NCI-H446 treated with DMSO at 0.1 percent for 48 hours (cell line): ENCODE measurements at places on chromosomes 5 and 9.

DNA sequence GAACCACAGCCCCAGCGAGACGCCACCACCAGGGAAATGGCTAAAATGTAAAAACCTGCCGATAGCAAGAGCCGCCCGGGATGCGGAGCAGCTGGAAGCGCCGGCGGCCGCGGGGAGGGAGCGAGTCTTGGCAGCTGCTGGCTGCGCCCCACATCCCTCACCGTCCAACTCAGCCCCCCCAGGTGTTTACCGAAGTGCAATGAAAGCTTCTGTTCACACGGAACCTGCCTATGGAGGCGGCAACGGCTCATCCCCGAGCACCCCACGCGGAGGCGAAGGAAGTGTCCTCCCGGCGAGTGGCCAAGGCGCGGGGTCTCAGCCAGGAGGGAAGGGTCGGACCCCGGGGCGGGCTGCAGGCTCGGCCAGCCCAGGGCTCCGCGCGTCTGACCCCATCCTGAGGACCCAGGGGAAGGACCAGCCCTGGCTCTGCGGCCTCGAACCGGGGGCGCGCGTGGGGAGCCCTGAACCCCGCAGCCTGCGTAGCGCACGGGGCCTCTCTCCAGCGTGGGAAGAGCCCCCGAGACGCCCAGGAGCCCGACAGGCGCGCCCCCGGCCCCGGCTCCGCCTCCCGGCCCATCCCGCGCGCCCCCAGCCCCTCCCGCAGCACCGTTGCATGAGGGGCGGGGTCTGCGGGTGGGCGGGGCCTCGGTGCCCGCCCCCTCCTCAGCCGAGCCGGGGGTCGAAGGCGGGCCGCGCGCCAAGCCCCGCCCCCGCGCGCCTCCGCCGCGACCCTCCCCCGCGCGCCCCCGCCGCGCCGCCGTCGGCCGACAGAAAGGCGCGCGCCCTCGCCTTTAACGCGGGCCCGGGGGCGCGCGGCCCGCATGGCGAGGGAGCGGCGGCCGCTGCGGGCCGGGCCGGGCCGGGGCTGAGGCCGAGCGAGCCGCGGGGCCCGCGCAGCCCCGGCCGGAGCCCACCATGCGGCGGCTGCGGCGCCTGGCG is at the start of gene DIPK1B:
TSS of gene DIPK1B (plus strand) at position 822 of the 939 bp plus-strand sequence. CDS start at position 916, 94 bp downstream.
- no peak for DNase-seq

DNA sequence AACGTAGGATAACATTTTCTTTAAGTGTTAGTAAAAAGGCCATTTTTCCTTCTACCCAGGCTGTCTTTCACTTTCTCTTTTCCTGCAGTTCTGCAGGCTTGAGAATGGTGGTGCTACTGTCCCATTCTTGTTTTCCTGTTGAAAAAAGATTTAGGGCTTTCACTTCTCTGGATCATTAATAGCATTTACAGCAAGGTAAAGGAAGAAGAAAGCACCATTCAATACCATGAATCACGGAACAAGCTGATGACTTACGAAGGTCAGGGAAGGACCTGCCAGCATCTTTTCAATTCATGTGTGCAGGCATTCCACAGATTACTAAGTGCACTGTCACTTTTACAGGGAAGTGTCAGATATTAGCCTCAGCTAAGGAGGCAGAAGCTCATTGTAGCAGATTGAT is 292.8 kb downstream of the YTHDC2 start:
- no peak for DNase-seq

GRCh38 chr9:122389799-122390481 is 19.1 kb downstream of the PTGS1 start:
- no peak for DNase-seq

DNA sequence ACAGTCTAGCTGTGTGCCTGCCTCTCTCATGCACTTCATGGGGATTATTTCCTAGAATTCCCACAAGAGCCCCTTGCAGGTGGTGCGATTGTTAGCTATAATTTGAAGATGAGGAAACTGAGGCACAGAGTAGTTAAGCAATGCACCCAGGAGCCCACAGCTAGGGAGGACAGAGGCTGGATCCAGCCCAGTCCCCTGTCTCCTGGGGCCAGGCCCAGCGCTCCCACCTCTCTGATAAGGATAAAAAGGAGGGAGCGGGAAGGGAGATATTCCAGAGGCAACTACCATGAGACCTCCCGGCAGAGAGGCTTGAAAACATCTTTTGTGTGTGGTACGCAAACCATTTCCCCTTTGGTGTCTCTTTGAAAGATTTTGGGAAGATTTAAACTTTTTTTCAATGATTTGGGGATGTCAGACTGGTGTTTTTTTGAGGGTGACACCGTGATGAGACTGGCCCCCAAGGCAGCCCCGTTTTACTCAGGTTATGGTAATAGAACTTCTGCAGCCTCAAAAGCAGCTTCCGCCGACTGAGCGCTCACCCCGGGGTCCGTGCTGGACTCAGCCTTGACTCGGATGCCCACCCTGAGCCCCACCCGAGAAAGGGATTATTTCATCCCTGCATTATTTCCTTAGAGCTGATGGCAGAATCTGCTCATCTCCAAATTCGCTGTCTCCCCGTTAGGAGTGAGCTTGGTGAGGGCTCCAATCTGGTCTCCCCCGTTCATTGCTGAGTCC is 144.7 kb upstream of the IER5L start:
- no peak for DNase-seq

GRCh38 chr5:151382576-151382975 is 35.2 kb upstream of the SLC36A2 start:
- DNase-seq: no peak

DNA sequence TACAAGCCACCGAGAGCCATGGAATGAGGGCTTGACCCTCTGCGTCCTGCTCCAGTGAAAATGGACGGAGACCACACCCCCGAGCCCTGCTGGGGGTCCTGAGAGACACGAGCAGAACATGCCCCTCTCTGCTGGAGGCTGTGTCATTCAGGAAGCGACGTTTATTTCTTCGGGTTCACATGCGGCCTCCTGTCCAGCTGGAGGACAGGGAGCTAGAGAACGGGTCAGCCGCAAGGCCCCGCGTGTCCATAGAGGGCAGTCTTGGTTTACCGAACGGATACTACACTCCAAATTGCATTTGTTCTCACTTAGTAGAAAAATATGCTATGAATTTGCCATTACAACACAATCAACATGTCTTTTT is 36.1 kb downstream of the MRPL36 start:
- DNase-seq: no peak

DNA sequence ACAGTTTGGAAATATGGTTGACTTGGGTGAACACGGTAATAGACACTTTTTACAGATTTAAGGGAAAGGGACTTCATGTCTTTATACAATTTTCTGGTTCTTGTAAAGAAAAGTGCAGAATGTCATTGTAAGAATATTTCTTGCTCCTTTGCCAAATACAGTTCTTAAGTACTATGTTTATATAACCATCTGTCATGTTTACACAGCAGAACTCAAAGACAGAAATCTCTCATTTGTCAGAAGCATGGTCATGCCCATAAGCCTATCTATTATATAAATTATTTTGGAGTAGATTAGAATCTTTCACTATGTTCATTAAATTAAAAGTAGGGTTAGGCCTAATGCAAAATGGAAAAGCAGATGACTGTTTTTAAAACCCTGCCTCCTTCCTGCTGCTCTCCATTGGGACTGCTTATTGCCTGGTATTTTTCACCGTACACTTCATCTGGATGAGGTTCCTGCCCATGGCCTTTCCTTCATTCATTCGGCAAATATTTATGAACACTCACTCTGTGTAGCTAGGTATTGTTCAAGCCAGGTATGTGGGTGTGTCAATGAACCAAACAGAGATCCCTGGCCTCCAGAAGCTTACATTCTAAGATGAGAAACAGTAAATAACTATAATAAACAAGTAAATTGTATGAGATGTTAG is 558.1 kb downstream of the NR2F1-AS1 start:
- peak; percentile 38 for DNase-seq

DNA sequence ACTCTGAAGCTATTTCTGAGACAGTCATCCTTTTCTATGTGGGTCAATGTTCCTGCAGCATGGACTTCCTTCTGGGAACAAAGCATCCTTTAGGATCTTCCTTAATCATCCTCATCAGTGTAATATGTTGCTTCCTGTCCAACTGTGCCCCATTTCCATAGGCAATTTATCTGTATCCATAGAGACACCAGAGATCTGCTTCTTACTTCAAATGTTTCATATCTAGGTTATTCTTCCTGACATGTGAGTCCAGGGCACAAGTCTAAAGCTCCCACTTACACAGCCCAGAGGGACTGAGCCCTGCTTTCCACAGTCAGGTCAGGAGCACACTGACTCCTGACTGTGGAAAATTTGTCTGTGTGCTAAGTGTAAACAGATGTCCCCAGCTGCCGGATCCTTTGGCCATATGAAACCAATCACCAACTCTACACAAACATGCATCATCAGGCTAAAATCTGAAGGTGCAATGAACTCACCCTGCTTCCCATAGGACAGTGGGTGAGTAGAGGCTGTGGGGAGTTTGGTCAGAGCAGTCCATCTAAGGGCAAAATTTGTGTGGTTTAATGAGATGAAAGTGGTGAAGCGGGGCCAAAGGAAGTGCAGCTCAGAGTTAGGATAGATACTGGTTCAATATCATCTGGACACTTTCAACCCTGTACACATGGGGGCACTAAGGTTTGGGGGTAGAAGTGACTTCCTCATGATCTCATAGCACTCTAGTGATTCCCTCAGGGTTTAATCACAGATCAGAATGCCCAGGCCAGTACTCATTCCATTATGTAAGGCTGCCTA is 85.2 kb upstream of the TNC start:
- no peak for DNase-seq

- no peak for DNase-seq
These were observed 894.8 kb upstream of the CDH10 start for GRCh38 chr5:25539536-25539935.

DNA sequence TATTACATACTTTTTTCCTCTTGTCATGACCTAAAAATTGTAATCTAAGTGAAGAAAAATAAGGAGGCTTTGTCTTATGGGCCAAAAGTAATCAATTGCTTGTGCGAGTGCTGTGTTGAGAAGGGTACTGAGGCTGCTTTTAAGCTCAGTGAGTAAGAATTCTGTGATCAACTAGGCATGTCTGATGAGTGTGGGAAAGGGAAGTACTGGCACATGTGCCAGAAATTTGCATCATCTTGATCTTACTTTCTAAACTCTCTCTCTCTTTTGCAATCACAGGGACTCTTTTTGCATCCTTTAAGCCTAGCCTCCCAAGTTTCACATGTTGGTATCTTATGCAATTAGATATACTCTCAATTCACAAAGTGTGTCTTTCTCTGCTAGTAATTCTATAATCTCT is 329.9 kb downstream of the KIF4B start:
- DNase-seq: no peak

DNA sequence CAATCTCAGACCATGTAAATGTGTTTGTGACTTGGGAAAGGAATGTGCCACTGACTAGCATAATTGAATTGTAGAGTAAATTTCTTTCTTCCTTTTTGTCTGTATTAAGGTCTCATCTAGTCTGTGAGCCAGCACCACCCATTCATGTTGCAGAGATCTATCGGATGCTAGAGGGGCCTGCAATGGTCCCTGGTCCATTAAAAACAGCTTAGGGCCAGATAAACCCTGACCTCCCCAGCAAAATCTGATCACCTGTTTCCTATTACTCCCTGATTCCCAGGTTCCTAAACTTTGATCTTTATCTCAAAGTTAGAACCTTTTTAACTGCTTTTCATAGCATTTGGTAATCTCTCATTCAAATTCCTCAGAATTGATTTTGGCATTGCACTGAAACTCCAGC is 174.5 kb upstream of the POC5 start:
- DNase-seq: no peak

- no peak for DNase-seq
These were observed 186.5 kb upstream of the ANKRD55 start for GRCh38 chr5:56419667-56420066.

DNA sequence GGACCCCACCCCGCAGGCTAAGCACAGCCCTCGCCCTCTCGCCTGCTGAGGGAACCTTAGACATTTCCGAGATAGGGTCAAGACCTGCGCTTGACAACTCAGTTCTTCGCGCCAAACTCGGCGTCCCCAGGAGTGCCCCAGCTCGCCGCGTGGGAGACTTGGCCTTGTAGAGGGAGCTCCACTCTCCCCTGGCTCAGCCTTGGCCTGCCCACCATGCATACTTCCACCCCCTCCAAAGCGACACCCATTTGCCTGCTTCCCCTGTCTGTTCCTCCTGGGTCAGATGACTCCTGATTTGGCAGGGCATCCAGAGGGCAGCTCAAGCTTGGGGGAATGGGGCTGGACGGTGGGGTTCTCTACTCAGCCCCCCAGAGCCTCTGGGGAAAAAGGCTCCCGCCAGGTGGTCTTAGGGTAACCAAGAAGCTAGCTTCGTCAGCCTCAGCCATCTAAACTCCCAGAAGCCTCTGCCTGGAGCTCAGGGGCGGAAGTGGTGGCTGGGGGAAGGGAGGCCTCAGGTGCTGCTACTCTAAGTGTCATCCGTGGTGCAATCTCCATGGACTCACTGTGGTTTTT is 560 bp downstream of the DOCK2 start:
- DNase-seq: no peak

DNA sequence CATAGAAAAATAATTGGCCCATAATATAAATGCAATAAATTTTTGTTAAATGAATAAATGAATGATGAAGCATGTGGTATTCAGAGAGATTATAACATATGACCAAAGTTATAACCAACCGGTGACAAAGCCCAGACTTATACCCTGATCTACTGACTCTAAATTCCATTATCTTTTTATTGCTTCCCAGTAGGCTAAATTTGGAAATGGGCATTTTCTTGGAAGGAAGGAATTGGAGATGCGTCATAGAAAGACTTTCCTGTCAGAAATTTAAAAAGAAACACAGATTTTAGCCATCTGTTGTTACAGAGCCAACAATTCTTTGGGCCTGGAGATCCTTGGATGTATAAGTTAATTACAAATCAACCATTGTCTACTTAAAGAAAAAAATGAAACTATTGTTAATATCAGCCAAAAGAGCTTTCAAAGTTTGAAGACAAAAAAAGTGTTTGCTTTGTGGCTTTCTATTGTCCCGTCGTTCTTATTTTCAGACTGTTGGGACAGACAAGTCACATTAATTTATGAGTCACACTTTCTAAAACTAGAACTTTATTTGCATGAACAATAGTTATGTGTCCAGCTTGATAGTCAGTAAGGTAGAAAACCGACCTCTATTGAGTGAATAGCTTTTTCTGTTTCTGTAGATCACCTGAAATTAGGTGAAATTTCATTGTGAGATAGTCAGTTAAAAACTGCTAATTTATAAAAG is 428.7 kb downstream of the GABRG2 start:
- DNase-seq: no peak

DNA sequence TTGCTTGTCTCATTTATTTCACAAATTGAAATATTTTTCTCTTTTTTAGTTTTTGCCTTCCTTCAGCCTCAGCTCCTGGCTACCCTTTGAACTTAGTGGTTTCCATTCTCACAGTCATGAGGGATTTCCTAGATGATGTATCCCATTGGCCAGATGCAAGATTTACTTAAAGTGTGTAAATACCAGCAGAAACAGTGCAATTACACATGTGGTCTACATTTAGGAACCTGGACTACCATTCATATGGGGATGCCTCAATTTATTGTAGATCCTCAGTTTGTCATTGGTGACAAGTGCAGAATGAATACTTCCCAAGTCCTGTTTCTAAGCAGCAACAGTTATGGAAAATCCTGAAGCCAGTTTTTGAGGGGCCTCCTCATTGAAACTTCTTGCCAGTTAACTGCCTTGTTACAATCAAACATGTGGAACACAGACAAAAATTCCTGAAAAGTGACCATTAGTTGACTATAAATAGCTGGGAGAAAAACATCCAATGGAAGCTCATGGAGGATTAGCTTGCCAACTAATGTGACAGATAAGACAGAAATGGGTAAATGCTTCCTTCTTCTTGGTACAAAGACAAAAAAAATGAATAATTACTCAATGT is 113.6 kb upstream of the FER start:
- no peak for DNase-seq

GRCh38 chr9:35743452-35743851 is 5.6 kb downstream of the GBA2 start:
- DNase-seq: no peak
